CD4-positive, alpha-beta T cell treated with Interleukin-2 at 100 ng/mL for 4 hours (primary cell): ENCODE measurements at places on chromosomes 6 and 20.

DNA sequence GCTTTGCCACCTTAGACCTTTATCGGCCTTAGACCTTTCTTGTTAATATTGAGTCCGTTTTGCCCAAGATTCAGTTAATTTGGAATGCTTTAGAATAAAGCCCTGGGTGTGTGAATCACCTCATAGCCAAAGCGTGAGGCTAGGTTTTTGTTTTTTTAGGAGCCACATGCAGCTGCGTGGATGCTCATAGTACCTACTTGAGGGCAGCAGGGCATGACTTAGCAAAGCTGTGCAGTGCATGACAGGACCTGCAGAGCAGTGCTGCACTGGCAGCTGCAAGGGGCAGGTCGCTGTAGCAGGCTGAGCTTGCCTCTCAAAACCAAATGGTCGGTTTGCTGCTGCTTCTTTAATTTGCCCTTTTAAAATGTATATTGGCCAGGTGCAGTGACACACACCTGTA lies 116.1 kb downstream of the JAG1 start:
- DNase-seq, result no peak

- DNase-seq, result no peak
Observed at GRCh38 chr6:158665332-158665731, 15.5 kb downstream of the SYTL3 start.

GRCh38 chr6:31609519-31610406 lies 5.3 kb upstream of the AIF1 start:
- DNase-seq, result no peak

- no peak for DNase-seq
Observed at GRCh38 chr6:89817481-89817880, 2.1 kb downstream of the MDN1 start.

- no peak for DNase-seq
Observed at GRCh38 chr20:43442282-43442880, 15.3 kb upstream of the SRSF6 start.

GRCh38 chr20:36929290-36929689 lies 22.2 kb downstream of the SAMHD1 start:
- no peak for DNase-seq

DNA sequence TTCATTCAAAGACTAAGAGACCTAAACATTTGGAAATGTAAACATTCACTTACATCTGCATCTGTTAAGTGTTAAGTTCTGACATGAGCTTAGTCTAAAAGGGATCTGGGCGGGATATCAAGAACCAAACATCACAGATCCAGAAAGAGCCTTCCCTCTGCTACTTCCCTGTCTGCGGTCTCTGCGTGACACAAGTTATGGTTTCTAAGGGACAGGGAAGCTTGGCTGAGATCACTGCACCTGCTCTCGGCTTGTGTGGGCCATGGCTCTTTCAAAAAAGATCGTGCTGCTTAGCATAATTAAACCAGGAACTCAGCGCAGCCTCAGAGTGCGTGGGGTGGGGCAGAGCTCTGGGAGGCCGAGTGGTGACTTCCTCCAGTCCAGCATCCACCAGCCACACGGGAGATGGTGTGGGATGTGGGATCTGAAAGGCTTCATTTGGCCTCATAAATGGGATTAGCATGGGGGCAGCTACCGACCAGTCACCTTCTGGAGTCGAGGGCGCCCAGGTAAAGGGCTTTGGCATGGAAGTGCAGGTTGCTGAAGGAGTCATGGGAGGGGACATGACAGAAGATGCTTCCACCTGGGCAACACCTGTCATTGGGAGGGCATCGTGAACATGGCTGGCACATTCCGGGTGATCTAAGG lies 16.7 kb upstream of the RAMACL start:
- DNase-seq, result no peak

GRCh38 chr6:39804466-39805065 lies 12.4 kb downstream of the DAAM2 start:
- DNase-seq, result no peak

GRCh38 chr6:15522427-15522826 lies 140.4 kb downstream of the DTNBP1 start:
- DNase-seq, result no peak

- no peak for DNase-seq
Observed at GRCh38 chr6:36376183-36376582, 11.3 kb downstream of the ETV7 start.

DNA sequence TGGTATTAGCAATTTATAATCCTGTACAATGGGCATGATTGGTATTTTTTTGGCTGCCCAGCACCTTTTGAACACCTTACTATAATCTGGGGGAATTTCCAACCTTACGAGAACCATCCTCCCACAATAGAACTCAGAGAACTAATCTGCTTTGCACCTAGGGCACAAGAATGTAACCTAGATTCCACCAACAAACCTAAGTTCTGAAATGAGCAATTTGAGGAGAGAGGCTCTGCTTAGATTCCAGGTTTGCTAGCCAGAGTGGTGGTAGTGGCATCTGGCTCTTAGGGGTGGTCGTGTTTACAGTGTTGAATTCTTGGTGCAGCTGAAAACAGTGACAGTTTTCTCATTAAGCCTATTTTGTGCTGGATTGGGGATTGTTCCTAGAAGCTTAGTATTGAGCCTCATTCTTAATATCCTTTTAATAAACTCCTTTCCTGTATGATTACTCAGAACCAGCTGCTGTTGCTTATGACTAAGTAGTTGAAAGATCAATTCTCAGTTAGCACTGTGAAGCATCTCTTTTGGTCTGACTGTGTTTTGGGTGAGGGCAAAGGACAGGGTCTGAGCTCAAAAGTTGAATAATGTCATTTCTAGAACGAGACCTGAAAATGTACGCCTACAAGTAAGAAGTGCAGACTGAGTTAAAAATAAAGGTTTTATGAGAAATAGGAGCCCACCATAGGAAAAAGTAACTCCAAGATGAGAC lies 385.6 kb downstream of the CDKAL1 start:
- no peak for DNase-seq

DNA sequence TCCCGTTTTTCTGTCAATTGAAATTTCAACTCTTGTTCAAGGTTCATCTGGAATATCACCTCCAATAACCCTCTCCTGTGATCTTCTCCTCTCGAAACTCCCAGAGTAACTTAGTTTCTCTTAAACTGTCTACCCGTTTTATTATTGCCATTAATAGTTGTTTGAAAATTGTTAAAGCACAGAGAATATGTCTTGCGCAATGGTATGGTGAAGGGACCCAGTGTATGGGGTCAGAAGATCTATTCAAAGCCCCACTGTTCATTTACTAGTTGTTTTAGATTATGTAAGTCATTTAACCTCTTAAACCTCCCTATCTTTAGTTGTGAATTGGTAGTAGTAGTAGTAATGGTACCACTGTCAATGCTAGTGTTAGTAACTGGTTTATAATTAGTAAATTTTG lies 6.2 kb upstream of the TAB2 start:
- DNase-seq, result no peak

DNA sequence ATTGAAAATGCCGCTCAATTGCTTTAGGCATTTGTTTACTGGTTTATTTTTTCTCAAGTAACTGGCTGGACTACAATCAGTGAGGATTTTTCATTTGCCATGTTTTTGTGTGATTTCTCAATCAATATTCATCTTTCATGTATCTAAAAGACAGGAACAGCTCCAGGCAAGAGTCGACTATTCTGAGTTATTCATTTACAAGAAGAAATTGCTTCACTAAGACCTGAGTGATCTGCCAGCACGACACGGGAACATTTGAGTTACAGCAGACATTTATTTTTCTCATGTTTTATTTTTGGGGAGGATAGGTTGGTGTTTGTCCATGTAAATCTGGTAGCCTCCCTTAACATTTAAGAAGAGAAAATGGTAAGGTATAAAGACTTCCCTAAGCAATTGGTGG lies 124.1 kb downstream of the CBLN4 start:
- no peak for DNase-seq

- DNase-seq, result no peak
Observed at GRCh38 chr20:44247131-44247571, at the start of gene GDAP1L1. Gene GDAP1L1, plus strand, starts transcription at chr20:44247308. Its CDS starts 27 bp downstream, at chr20:44247335.

GRCh38 chr20:60104993-60105803 lies 147.0 kb downstream of the CDH26 start:
- no peak for DNase-seq

GRCh38 chr20:61493798-61494305 lies 241.8 kb downstream of the CDH4 start:
- no peak for DNase-seq

GRCh38 chr20:10788055-10788454 lies 114.3 kb upstream of the JAG1 start:
- DNase-seq, result no peak

GRCh38 chr6:31898383-31899011 lies 999 bp upstream of the EHMT2 start:
- DNase-seq, result peak; percentile 58

GRCh38 chr6:18823782-18824386 lies 436.7 kb downstream of the RNF144B start:
- DNase-seq, result no peak

- DNase-seq, result no peak
Observed at GRCh38 chr6:146805546-146806325, 207.0 kb downstream of the ADGB start.

- DNase-seq, result no peak
Observed at GRCh38 chr6:24953726-24954125, 18.0 kb upstream of the RIPOR2 start.

DNA sequence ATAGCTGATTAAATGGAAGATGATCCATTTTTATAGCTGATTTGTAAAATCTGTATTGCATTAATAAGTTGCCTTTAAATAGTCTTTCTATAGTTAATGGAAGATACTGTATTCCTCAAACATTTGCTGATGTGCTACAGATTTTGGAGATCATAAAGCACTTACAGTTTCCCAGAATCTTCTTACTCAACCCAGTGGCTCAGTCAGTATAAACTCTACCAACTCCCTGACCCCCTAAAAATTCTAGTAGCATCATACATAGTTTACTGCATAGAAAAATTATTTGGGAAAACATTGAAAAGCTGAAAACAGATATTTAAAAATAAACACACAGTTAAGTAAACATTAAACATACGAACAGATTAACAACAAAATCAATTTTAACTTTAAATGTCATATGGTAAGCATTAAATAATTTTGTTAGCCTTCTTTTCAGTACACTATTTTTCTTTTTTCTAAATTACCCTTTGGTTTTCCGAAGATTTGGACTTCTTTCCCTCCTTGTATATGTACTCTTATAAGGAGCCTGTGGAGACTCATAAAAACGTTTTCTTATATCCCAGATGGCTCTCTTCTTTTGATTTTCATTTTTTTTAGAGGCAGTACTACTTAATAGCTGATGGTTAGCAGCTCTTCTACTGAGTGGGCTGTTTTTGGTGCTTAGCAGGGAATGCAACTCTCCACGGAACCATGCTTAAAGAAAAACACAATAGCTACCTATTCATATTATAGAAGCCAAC lies 62.7 kb upstream of the BMP5 start:
- DNase-seq, result no peak

DNA sequence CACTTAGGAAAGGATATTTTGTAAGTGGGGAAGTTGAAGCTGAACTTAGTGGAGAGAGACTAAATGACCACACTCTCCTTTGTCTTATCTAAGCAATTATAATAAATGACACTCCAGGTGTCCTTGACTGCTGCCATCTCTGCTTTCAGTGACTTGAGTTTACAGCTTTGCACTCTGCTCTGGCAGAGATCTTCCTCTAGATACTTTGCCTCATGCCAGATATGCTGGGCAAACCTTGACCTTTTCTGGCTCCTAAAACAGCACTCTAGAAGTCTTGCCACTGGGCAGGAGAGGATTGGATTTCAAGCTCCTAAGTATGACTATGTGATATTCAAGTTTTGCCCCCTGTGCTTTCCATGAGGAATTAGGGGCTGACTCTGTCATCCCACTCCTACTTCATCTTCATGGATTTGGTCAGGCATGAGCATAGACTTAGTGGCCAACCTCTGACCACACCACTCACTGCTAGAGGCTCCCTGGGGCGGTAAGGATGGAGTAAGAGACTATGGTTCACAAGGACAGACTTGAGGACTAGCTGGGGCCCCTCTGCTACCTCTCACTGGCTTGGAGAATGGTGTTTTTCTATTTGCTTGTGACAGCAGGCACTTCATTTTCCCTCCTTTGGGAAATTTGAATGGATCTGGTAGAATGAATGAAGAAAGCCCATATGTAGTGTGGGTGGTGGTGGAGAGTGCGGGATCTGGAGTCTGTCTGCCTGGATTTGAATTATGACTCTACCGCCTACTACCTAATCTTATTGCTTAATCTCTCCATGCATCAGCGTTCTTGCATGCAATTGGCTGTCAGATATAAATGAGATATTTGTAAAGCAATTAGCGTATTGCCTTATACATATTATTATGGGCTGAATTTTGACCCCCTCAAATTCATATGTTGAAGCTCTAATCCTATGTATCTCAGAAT lies 191.4 kb downstream of the REV3L start:
- no peak for DNase-seq

DNA sequence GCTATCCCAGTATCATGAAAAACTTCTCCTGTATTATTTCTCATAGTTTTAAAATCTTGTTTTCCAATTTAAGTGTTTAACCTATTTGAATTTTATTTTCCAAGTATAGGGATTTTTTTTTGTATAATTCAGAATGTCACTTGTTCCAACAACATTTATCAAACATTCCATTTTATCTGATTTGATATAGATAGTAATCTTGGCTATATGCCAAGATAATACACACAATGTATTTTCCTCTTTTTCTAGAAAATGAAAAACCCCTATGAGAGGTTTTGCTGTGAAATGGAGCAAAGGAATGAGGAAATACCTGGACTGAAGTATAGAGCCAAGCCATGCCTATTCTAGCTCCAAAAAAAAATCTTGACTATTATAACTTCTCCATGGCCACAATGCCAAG lies 628.9 kb downstream of the HTR1B start:
- no peak for DNase-seq

- DNase-seq, result no peak
Observed at GRCh38 chr6:12182676-12183075, 107.5 kb upstream of the EDN1 start.

- DNase-seq, result peak; percentile 19
Observed at GRCh38 chr20:64069614-64070243, 6.7 kb downstream of the TCEA2 start.

DNA sequence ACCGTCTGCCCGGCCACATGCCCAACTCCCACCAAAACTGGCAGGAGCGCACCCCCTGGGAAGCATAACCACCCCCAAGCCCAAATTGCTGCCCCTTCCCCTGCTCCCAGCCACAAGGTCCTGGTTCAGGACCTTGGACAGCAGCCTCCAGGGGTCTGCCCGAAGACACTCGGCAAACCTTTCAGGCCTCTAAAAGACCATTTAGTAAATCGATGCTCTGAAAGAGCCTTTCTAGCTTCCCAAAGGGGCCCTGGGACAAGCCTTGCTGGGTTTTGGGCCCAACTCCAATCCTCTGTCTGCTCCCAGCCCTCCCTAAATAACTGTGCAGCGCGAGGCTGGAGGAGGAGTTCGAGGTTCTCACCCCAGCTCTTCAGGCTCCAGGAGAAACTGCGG lies 30.5 kb downstream of the GRM4 start:
- no peak for DNase-seq
